ENCODE measurements at places on chromosomes 16 and 17.

DNA sequence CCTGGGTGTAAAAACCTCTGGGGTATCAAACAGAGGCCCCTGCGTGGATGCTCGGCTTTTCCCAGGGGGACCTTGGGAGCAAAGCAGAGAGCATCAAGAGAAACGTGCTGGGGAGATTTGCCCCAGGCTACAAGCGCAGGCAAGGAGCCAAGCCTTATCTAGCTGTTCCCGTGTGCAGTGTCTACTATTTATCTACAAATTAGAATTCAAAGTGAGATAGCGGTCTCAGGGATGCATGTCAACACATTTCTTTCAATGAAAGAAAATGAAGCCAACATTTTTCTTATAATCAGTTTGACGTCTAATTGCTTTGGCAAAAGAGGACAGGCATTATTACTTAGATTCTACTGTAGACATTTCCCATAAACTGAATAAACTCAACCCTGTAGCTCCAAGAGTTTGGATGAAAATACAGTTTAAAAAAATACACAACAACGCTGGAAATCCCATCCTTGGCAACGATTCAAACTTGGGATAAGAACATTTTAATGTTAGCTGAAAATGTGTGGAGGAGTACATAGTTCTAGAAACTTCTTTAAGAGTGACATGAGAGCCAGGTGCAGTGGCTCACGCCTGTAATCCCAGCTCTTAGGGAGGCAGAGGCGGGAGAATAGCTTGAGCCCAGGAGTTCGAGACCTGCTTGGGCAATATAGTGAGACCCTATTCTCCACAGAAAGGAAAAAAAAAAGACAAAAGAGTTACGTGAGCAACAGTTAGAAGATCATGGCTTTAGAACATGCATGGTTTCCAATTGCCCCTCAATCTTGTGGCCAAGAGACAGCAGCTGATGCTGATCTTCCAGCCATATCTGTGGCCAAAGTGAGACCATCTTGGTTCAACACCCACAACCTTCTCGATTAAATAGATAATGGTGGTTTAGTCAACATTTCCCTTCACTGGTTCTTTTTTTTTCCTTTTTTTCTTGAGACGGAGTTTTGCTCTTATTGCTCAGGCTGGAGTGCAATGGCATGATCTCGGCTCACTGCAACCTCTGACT lies 7.2 kb downstream of the SPNS3 start:
- no peak for DNase-seq

DNA sequence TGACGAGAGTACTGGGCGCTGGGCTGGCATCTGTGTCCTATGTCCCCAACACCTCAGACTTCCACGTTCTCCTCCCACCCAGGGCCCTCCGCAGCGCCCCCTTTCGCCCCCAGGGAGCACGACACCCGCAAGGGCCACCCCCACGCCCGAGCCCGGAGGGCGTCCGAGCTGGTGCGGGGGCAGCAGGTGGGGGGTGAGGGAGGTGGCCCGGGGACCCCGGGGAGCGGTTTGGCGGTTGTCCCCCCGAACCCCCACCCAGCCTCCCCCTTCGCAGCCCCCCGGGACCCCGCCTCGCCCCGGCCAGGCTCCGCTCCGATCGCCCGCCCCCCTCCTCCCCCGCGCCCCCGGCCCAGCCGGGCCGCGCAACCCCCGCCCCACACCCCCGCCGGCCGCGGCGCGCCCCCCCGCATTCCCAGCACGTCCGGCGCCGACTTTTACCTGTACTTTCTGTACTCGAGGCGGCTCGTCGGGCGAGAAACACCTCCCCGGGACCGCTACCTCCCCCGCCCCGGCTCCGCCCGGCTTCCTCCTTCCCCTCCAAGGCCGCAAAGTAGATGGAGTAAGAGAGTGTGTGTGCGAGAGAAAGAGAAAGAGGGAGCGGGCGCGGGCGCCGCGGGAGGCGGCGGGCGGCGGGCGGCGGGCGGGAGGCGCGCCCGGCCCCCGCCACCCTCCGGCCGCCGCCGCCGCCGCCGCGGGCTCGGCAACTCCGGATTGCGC lies 901 bp downstream of the CDYL2 start:
- no peak for DNase-seq

- DNase-seq, result peak; percentile 17
Measured at GRCh38 chr17:20157001-20157310, 147.8 kb downstream of the SPECC1 start.

DNA sequence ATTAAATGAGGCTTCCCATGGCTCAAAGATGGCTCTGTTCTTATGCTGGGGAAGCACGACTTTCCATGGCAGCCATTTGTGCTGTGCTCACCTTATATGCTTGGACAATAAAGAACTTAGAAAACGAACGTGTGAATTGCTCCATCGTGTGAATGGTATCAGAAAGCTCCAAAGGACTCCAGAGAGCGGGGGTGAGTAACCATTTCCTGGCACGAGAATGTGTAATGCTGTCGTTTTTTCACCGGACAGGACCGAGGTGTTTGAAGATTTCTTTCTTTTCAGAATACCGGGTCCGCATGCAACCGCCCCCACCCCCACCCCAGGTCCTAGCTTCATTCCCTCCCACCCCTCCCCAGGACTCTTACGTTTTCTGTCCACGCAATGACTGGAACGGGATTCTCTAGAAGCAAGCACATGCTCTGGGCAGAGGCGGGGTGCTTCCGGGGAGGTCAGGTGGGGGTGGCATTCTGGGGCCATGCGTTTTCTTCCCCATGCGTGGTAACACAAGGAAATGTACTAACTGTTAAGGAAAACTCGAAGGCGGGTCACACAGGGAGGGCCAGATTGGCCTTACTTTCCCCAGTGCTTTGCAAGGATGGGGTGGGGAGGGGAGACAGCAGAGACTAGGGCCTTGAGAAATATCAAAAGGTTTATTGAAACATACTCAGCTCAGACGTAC lies 26.2 kb downstream of the GPRC5B start:
- no peak for DNase-seq

DNA sequence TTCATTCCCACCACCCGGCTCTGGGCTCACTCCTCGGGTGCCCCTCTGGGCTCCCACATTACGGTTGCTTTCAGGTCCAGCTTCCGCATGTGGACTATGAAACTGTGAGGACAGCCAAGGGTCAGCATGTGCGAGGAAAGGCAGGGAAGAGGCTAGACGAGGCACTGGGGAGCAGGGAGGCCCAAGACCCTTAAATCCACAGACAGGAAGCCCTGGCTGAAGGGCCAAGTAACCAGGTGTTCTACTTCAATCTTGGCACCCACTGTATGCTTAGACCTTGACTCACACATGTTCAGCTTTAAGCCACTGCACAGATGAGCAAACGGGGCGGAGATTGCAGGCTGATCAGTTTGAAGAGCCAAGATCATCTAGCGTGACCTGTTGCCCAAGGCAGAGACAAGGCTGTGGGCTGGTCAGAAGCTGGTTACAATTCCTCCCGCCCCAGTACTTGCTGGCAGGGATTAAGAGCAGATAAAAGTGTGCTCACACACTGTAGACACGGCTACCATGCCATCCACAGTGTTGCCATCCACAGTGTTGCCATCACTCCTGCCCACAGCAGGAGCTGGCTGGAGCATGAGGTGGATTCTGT lies at the start of gene CES4A:
TSS of gene CES4A (plus strand) at position 393 of the 592 bp plus-strand sequence. CDS start at position 577, 184 bp downstream.
- DNase-seq, result peak; percentile 87

- DNase-seq, result no peak
Measured at GRCh38 chr16:49081554-49081953, 200.1 kb downstream of the CBLN1 start.

DNA sequence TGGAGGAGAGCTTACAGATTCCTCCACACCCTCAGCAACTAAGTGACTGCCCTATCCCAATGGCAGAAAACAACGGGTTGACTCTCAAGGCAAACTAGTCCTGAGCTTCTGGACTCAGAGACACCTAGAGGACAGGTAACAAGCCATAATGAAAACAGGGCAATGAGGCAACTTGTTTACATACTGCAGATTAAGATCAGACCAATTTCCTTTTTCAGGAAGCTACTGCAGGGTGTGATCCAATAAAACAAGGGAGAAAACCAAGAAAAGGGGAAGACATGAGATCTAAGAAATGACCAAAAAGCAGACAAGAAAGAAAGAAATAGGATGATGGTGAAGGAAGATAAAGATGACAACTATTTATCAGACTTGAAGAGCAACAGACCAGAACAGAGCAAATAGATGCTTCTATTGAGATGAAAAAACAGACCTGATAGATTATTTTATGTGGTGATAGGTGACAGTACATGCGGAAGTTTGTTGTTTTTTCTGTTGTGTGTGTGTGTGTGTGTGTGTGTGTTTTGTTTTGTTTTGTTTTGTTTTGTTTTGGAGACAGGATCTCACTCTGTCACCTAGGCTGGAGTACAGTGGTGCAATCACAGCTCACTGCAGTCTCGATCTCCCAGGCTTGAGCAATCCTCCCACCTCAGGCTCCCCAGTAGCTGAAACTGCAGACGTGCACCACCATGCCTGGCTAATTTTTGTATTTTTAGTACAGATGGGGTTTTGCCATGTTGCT lies 120.7 kb downstream of the GAS7 start:
- no peak for DNase-seq

- no peak for DNase-seq
Measured at GRCh38 chr16:56357241-56357764, 68.0 kb downstream of the AMFR start.

GRCh38 chr17:17149520-17150447 lies 56.3 kb downstream of the PLD6 start:
- DNase-seq, result no peak

DNA sequence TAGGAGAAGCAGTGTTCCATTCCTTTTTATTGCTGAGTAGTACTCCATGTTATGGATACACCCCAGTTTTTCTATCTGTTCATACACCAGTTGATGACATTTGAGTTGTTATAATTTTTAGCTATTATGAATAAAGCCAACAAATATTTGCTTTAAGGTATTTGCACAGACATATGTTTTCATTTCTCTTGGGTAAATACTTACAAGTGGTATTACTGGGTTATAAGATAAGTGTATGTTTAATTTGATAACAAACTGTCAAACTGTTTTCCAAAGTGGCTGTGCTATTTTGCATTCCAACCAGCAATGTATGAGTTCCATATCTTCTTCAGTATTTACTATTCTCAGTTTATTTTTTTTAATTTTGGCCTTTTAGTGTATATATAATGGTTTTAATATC lies 27.7 kb upstream of the GFOD2 start:
- no peak for DNase-seq

DNA sequence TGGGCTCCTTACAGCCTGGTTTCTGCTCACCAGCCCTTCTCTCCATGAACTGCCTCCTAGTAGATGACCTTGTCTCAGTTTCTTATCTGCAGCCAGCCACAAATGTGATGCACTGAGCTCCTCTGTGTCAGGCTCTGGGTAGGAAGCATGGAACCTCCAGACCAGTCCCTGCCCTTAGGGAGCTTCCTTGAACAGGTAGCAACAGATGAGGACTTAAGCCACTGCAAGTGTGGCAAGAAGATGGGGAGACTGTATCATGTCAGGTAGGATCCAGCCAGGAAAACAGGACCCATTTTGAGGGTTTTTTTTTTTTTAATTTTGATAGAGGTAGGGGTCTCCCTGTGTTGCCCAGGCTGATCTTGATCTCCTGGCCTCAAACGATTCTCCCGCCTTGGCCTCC lies 5.3 kb upstream of the MAP3K14 start:
- no peak for DNase-seq

DNA sequence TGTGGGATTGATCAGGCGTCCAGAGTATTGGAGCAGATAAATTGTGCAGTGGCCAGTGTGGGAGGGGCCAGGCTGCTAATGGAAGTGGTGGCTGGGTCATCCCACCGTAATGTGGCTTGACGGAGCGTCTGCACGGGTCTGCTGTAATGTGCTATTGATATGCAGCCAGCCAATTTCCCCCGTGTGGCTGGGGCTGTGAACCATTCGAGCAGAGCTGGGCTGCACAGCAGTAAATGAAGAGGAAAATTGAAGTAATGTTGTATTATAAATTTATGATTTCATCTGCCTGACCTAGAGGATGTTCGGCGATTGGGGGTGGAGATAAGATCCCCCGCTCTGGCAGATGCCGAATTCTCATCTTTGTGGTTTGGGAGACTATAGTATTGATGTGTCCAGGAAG lies 121.5 kb downstream of the CCDC182 start:
- no peak for DNase-seq

DNA sequence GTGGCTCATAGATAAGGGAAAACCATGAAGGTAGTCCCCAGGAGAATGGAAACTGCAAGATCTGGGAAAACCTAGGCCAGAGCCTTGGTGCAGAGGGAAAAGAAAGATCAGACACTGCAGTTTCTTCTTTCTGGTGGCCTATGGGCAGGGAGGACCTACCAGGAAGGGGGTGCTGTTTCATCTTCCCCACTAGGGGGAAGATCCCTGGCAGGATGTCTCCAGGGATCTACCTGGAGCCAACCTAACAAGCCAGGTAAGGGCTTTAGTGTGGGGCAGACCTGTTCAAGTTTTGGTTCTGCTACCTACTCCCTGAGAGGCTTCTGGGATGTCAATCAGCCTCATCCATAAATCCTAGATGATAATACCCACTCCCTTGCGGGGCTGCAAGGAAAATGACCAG lies 21.4 kb downstream of the TOM1L2 start:
- DNase-seq, result no peak

DNA sequence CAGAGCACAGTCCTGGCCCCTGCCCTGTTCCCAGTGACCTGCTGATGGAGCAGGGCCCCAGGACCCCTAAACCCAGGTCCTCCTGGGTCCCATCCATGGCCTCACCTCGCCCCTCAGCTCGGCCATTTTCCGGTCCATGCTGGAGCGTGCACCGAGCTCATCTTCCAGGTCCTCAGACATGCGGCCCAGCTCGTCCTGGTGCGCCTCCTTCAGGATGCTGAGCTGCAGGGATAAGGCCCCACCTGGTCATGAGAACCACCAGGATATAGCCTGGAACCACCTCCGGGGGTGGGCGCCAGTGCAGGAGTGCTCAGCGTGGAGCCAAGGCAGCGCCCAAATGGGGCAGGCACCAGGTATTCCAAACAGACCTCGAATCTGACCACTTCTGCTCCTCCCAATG lies 17.9 kb downstream of the CCDC102A start:
- DNase-seq, result no peak

GRCh38 chr16:14315683-14316320 lies 244.7 kb downstream of the MRTFB start:
- no peak for DNase-seq

DNA sequence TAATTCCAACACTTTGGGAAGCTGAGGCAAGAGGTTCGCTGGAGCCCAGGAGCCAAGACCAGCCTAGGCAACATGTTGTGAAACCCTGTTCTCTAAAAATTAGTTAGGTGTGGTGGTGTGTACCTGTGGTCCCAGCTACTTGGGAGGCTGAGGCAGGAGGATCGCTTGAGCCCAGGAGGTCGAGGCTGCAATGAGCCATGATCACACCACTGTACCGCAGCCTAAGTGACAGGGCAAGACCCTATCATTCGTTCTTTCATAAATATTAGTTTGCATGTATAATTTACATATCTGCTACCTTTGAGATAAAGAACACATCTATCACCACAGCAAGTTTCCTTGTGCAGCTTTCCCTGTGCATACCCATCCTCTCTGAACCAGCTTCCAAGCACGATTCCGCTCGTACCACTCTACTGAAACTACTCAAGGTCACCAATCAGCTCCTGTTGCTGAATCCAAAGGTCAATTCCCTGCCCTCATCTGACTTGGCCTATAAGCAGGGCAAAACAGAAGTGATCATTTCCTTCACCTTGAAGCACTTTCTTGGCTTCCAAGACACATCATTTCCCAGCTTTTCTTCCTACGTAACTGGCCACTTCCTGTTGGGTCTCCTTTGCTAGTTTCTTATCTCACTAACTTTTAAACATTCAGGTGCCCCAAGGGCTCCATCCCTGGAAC lies 49.1 kb downstream of the GRB2 start:
- DNase-seq, result no peak

- no peak for DNase-seq
Measured at GRCh38 chr17:62870030-62870541, 62.0 kb upstream of the MARCHF10 start.

GRCh38 chr16:88777471-88778270 lies 7.3 kb downstream of the PIEZO1 start:
- no peak for DNase-seq

- DNase-seq, result peak; percentile 27
Measured at GRCh38 chr16:48321317-48322036, 63.7 kb downstream of the SIAH1 start.

All from MCF 10A (cell line).